ENCODE measurements at places on chromosomes 1 and 21.

DNA sequence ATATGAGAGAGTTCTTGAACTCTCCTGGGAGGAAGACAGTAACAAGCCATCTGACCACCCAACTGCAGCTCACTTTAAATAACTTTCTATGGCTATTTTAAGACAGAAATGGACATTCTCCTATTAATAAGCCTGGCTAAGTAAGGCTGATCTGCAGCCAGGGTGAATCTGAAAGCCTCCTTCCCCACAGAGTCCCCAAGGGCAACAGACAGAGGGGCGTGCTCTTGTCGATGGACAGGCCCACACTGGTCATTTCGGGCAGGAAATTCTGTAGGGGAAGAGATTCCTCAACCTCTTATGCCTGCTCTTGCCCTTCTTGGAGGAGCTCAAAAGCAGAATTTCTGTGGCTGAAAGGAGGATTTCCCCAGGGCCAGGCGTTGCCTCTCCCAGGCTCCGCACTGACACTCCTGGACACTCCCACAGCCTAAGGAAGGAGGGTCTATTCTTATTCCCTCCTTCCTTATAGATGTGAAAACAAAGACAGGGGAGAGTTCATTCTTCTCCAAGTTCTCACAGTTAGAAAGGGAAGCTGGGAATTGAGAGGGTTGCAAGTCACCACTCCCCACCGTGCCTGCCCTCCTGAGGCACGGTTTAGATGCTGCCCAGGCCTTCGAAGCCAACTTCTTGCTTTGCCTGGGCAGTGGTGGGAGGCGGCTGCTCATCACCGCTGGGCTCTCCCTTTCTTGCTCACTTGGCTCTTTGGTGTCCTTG lies 17.9 kb upstream of the KANK4 start:
- DNase-seq = no peak

GRCh38 chr1:108560874-108561459 lies 1.1 kb downstream of the EEIG2 start:
- peak; percentile 30 for DNase-seq

DNA sequence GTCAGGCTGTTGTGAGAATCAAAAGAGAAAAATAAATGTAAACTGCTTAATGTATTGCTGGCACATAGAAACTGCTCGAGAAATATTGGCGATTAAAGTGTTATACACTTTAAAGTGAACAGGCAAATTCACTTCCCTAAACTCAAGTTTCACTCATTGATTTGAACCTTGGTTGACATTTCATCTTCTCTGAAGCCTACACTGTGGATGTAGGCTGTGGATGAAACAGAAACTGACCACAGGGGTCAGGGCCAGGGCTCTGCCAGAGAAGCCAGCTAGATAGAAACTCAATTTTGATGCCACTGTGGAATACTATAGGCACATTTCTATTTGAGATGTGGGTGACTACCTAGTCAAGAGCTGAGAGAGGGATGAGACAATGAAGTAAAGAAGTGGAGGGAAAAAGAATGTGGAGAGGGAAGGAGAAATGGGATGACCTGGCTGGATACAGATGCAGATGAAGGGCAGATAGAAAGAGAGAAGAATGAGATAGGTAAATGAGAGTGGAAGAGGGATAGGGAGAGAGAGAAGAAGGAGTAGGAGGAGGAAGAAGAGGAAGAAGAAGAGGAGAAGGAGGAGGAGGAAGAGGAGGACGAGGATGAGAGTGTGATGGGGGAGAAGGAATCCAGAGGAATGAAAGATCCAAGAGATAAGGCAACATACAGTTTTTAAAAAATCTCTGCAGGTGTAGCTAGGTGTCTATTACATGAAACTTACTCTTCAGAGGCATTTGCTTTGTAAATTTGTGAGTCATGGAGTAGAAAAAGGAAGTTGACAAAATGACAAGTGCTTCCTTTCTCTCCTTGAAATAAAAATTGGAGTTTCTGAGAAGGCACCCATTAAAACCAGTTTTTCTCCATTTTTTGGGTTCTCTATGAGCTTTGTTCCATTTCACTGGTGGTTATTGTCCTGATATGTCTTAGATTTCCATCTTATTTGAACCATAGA lies 17.4 kb upstream of the CD1D start:
- DNase-seq = no peak

DNA sequence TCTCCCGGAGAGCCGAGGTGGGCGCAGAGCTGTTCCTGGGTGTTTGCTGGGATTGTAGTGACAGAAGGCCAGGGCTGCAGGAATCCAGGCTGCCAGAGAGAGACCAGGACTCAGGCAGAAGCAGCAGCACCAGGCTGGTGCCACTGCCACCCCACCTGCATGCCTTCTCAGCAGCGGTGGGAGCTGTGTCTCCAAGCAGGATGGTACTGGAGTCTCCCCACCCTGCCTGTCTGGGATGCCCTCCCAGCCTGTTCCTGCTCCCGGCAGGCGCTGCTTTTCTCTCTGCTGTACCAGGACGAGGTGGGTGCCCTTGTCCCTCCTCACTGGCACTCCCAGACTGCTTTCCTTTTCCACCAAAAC lies 4.5 kb upstream of the HES4 start:
- DNase-seq = no peak

DNA sequence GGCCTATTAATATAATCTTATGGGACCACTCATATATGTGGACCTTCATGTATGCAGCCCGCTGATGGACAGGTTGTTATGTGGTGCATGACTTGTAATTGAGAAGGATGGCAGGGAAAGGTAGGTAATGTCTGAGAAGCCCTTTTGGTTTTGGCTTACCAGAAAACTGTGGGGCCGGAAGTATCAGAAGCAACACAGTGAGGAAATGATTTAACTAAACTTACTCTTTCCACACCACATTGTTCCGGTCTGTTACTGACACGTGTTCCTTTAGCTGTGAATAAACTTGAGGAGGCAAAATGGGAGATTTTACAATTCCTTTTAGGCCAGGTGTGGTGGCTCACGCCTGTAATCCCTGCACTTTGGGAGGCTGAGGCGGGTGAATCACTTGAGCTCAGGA lies 32.4 kb downstream of the KIF1B start:
- no peak for DNase-seq

DNA sequence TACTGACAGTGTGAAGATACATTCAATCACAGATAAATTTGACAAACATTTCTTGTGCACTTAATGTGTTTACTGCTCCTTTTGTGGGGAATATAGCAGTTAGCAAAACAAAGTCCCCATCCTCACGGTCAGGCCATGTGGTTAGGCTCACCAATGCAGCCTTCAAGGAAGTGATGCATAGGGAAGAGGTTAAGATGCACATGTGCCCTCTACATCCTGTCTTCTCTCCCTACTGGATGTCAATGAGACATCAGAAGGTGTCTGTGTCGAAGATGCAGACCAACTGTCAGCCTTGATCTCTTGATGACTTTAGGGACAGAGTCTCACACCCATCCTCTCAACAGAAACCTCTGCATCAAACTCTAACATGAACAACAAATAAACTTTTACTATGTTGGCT lies 78.7 kb downstream of the FH start:
- no peak for DNase-seq

- peak; percentile 17 for DNase-seq
Measured at GRCh38 chr1:204225841-204226735, 12.3 kb upstream of the GOLT1A start.

- DNase-seq = peak; percentile 52
Measured at GRCh38 chr1:231626951-231627614, 493 bp downstream of the DISC1 start.

DNA sequence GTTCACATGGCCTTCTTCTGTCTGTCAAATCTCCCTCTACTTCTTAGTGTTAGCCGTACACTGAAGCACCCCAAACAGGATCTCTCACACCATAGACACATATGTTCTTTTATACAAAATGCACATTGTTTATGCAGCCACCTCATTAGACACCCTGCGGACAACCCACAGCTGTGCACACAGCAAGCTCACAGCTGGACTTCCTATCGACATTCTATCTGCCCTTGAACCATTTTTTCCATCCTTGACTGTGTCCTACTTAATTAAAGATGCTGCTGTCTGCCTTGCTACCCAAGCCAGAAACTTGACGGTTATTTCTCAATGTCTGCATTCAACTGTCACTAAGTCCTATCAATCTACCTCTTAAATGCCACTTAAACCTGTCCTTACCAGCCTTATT lies 3.2 kb upstream of the ZBTB21 start:
- DNase-seq = no peak

- DNase-seq = peak; percentile 48
Measured at GRCh38 chr1:108113496-108113895, 86.6 kb downstream of the SLC25A24 start.

Measured in fibroblast of gingiva (primary cell).